ENCODE measurements at places on chromosomes 6 and 20.

- no peak for DNase-seq
Measured at GRCh38 chr6:81556551-81556950, 195.9 kb downstream of the TENT5A start.

DNA sequence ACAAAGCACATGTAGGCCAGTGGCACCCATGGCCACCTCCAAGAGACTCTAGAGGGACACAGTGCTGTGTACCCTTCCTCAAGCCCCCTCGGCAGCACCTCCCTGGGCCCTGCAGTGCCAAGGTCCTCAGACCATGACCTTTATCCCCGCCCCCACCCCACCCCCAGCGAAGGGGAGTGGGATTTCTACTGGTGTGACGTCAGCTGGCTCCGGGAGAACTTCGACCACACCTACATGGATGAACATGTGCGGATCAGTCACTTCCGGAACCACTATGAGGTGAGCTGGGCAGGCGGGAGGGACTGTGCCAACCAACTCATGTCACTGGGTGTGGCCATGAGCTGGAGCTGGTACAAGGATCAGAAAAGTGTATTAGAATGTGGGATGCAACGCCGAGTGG, 38.0 kb downstream of the TTLL9 start:
- no peak for DNase-seq

DNA sequence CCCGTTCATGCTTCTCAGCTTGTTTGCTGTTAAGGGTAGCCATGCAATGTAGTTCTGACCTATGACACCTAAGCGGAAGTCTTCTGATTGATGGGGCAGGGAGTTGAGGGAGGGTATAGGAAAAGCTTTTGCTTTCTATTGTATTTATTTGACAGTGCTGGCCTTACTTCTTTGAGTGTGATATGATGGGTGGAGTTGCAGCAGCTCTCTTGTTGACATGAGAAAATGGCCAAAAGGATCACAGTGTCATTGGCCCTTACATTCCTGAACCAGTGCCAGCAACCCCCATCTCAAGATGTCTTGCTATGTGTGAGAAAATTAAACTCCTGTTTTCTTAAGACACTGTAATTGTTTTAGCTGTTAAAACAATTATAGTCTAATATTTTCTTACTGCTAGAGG, 117.5 kb downstream of the SAMD5 start:
- no peak for DNase-seq

GRCh38 chr6:128655978-128656498, 135.6 kb upstream of the PTPRK start:
- DNase-seq, result peak; percentile 19

DNA sequence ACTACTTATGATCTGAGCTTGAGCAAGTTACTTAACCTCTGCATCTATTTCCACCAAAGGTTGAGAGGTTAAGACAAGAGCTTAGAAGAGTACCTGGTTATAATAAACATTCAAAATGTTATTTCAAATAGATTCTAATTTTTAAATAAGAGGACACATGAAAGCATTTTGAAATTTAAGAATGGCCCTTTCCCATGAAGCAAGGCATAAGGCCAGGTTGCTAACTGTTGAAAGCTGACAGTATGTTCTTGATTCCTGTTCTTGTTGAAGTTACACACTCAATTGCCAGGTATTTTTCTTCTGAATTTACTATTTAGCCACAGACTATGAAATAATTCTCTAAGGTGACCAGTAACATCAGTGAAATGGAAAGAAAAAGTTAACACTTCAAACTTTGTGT, 14.5 kb downstream of the C6orf62 start:
- no peak for DNase-seq

DNA sequence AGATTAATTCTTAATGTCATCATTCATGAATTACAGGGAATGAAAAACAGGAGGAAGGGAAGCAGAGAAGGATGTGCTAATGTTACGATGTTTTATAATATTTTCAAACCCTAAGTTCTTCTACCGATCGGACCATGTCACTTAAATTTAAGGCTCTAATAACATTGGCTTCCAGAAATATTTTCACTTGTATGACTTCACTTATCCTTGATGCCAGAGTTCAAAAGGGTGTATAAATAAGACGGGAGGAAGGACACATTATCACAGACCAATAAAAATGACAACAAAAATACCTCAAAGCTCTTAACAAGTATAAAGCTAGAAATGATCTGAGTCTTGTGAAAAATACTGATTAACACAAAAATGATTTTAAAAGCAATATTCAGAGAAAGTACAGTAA, 370.4 kb upstream of the CITED2 start:
- DNase-seq, result no peak

DNA sequence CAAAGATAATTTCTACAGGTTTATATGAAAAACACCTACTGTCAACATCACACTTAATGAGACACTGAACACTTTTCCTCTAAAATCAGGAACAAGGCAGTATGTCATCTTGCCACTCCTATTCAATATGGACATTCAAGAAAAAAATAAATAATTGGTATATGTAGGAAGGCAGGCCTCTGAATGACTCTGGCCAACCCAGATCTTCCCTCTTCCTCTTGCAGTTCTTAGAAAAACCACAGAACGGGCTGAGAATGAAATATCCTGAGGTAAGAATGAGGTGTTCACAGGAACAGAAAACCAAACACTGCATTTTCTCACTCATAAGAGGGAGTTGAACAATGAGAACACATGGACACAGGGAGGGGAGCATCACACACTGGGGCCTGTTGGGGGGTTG, 1207.2 kb upstream of the CITED2 start:
- no peak for DNase-seq

GRCh38 chr20:46204594-46205186, 86.6 kb downstream of the CD40 start:
- DNase-seq, result no peak
